CD4-positive, alpha-beta T cell treated with Interleukin-10 for 1 hour (primary cell): ENCODE measurements at places on chromosomes 13 and 19.
A peak's percentile ranks its signal among the peaks of the same experiment; 100 is the strongest.

- DNase-seq, result no peak
These were observed 57.2 kb downstream of the NHLRC3 start for GRCh38 chr13:39095500-39095899.

- DNase-seq, result no peak
These were observed 21.2 kb upstream of the RBM26 start for GRCh38 chr13:79427265-79427664.

DNA sequence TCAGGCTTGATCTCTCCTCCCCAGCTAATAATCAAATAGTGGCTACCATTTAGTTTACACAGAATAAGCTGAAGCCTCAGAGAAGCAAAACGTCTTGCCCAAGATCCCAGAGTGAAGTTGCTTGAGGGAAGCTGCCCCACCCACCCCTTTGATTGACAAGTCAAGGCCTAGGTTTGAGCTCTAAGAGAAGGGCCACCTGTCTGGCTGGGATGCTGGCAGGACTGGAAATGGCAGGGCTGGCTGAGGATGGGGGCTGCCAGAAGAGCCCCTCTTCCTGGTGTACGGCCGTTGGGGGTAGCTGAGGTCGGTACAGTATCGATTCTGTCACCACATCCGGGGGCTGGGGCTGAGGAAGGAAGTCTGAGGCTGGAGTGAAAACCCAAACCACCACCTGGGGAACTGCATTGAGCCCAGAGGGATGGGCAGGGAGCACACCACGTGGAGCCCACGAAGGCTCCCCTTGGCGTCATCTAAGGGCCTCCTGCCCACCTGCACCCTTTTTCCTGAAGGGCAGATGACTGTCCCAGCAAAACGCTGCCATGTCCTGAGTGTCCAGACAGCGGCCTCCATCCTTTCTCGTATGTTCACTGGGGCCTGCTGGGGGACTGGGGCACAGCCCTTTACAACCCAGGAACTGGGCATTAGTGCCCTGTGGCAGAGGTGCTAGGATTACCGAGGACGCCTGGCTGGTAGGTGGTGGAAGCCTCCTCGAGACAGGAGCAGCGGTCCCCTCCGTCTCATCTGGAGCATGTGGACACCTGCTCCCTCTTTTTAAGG is 1.4 kb upstream of the PRKD2 start:
- peak; percentile 71 for DNase-seq

- DNase-seq, result no peak
These were observed 49.2 kb upstream of the PCCA start for GRCh38 chr13:100039740-100040139.

DNA sequence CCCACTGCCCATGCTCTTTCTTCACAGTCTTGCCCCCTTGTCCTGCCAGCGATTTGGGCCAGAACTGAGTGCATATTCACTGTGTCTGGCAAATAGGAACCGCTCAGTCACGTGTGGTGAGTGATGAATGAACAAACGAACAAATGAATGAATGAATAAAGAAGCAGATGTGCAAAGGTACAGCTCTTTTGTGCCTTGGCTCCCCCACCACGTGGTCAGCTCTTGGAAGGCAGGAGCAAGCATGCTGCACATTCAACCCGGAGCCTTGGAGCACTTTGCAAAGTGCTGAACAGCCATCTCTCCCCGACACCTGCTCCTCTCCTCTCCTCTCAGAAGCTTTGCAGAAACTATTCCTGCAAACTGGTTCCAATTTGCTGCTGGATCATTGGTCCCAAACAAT is 52.4 kb downstream of the LATS2 start:
- no peak for DNase-seq

DNA sequence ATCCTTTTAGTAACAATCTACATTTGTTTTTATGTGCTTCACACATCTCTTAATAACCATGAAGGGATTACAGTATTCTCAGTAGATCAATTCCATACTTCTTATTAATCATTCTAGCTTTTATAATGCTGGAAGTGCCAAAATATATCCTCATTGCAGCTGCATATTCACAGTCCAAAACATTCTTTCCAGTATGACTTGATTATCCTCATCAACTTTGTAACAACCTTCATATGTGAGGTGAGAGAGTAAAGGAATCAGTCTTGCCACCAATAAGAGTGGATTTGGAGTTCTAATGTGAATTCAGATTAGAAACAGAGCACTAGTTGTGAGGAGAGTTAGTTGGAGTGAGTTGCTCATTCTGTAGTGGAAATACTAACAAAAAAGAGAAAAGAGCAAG is 208.0 kb upstream of the SPRY2 start:
- DNase-seq, result no peak

- DNase-seq, result no peak
These were observed 589 bp downstream of the RBM26 start for GRCh38 chr13:79405501-79405830.

- no peak for DNase-seq
These were observed 319.0 kb downstream of the KCNRG start for GRCh38 chr13:50334115-50334778.

DNA sequence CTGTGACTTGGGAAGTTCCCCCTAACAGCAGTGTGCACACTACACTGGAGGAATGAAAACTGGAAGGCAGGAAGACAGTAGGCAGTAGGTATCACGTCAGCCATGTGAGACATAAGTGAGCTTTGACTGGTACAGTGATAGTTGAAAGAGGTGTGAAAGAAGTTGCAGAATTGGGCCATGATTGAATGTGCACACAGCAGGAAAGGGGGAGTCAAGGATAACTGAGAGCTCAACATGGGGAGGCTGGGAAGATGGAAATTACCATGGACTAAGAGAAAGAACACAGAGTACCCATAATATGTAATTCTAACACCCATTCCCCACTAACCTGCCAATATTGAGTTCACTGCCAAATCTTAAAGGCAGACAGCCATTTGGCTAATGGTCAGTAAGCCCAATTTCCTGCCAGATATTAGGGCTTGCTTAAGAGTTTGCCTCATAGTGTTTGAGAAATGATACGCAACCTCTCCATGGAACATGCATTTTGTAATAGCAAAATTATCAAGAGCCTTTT is 321.7 kb downstream of the DCT start:
- no peak for DNase-seq

DNA sequence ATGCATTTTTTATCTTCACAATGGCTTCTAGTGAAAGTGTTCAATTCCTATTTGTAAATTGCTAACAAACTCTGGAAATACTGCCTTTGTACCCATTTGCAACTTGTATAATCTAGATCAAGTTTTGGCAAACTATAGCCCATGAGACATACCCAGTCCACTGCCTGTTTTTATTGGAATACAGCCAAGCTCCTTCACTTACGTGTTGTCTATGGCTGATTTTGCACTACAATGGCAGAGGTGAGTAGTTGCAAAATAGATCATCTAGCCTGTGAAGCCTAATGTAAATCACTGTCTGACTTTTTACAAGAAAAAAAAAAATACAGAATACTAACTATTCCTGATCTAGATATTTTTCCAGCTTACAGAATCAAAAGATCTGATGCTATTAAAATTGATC is 37.1 kb downstream of the DZIP1 start:
- DNase-seq, result no peak

DNA sequence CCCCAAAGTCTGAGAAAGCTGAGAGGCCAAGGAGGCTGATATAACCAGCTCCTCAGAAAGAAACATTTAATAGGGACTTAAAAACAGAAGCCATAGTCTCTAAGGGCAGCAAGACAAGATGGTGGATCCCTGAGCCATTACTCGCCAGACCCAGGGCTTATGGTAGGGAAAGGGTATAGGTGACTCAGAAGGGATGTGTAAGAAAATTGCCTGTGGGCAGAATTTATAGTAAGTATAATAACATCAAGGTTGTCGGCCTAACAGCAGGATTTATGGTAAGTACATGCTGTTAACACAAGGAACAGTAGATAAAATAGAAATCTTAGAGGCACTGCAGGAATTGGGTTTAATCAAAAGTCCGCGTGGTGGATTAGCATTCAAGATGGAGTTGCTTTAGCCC is 14.7 kb downstream of the KBTBD6 start:
- DNase-seq, result no peak

- no peak for DNase-seq
These were observed 4.5 kb upstream of the RASAL3 start for GRCh38 chr19:15468675-15469512.

DNA sequence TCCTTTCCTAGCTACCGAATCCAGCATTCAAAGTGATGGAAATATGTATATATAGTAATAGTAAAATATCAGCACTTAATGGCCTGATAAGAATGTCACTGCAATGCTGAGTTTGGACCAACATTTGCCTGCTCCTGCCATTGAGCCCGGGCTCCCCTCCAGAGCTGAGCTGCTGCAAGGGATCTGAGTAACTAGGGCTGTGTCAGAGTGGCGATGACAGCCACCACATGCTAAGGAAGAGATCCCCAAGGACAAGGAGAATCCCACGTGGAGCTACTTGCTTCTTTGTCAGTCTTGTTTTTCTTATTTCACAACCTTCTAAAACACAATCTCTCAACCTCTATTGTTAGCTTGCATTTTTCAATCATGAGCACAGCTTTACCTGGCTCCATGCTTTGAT is 19.5 kb upstream of the ALOX5AP start:
- DNase-seq, result no peak

DNA sequence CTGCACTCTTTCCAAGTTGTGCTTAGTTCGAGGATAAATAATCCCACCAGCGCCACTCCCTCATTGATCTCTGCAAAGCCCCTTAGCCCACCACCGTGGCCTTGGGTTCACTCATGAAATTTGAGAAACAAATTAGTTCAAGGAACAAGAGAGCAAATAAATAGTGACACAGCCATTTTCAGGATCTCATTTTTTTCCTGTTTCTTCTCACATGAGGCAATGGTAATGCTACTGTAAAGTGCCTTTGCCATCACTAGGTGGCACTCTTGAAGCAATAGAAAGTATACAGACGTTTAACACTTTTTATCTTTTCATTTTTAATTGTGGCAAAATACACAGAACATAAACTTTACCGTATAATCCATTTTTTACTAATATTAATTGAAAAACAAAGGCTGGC is 76.8 kb upstream of the ZNF835 start:
- no peak for DNase-seq

- no peak for DNase-seq
These were observed 28.1 kb downstream of the LATS2 start for GRCh38 chr13:21033212-21033840.

DNA sequence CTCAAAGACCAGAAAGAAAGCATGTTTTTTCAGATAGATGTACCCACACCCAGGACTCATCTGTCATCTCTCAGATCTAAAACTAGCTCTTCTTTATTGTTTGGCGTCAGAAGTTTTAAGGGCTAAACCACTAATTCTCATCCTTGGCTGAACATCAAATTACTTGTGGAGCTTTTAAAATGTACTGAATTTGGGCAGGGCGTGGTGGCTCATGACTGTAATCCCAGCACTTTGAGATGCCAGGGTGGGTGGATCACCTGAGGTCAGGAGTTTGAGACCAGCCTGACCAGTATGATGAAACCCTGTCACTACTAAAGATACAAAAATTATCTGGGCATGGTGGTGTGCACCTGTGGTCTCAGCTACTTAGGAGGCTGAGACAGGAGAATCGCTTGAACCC is 47.4 kb downstream of the RCBTB2 start:
- DNase-seq, result no peak

- no peak for DNase-seq
These were observed 1106.7 kb downstream of the EFNB2 start for GRCh38 chr13:105428811-105429210.

DNA sequence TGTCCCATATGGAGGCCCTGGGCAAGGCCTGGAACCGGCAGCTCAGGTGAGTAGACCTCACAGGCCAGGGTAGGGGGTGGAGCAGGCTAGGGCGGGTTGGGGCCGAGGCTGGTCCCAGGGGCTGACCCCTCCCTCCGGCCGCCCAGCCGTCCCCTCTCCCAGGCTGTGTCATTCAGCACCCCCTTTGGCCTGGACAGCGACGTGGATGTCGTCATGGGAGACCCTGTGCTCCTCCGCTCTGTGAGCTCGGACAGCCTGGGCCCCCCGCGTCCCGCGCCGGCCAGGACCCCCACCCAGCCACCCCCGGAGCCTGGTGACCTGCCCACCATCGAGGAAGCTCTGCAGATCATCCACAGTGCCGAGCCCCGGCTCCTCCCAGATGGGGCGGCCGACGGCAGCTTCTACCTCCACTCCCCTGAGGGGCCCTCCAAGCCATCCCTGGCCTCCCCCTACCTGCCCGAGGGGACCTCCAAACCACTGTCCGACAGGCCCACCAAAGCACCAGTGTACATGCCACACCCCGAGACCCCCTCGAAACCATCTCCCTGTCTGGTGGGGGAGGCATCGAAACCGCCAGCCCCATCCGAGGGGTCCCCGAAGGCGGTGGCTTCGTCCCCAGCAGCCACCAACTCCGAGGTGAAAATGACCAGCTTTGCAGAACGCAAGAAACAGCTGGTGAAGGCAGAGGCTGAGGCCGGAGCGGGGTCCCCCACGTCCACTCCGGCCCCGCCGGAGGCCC is 16.0 kb downstream of the CAMSAP3 start:
- DNase-seq, result no peak

DNA sequence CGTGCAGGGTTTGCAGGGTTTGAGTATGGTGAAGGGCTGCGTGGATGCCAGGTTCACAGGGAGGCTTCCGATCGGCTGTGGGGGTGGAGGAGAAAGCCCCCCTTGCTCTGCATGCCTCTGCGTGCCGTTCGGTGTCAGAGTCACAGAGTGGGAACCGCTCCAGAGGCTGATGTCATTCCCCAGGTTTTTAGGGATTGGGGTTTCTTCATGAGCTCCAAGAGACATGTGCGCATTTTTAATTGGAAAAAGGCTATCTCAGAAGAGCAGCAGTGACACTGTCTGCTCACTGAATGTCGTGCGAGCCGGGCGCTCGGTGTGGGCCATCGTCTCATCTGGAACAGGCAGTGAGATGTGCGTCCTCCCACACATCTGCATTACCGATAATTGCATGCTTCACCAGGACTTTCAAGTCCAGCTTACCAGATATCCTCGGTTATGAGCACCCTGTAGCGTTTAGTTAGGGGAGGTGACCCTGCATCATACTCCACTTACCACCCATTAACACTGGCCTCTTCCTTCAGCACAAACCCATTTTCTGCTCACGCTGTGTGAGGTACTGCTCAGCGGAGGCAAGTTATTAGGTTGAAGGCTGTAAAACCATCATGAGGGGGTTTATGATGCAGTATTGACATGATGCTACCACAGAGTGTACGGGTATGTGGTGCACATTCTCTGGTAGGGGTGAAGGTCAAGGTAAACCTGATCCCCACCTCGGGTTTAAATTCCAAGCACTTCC is 1.7 kb downstream of the MCF2L start:
- no peak for DNase-seq

- no peak for DNase-seq
These were observed 187.9 kb downstream of the TEX29 start for GRCh38 chr13:111508164-111508870.

GRCh38 chr19:40716031-40716481 is 630 bp downstream of the COQ8B start:
- DNase-seq, result peak; percentile 71

DNA sequence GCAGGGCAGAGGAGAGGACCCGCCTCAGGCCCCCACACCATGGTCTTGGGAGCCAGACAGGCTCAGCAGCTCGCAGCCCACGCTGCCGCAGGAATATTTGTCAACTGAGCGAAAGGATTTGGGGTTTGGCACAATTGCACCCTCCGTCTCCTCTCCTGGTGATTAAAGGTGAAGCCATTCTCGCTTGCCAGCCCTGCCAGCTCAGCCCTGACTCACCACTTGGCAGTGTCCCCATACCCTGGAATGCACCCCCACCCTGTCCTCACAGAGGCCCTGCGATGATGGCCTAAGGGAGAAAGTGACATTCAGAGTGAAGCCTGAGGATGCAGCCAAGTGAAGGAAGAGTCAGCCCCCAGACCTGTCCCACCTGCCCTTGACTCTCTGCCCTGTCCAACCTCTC is 18.8 kb downstream of the CYTH2 start:
- no peak for DNase-seq
